ENCODE measurements at places on chromosomes 5 and 9.

- no peak for DNase-seq
These were observed 479.4 kb downstream of the ENC1 start for GRCh38 chr5:74161170-74161569.

DNA sequence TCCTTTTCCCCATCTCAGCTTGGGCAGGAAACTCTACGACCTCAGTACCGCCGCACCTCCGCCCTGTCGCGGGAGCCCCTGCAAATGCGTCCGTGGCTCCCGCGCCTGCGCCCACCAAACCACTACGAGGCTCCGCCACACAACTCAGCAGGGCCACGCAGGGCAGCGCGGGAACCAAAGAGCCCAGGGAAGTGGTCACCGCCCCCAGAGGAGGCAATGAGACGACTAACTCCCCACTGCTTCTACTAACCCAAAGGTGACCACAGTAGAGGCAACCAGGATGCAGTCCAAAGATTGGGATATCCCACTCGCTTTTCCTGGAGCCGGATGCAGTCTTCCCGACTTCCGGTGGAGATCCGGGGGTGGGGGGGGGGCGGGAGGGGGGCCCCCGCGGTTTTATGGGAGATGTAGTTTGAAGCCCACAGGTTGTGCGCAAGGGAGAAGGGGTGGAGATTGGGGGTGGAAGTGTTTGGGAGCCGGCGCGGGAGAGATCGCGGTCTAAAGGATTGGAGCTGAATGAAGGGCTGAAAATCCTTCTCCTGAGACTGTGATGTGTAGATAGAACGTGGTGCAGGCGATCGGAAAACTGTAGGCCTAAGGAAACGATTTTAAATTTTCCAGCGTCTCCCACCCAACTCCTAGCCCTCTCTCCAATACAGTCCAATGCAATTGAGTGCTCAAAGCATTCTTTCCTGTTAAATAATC, at the start of gene NUDT12:
Gene NUDT12 (minus strand): TSS at position 337 of the 705 bp plus-strand sequence. CDS start 2,541 bp downstream, outside the sequence.
- DNase-seq = peak; percentile 48

GRCh38 chr5:130720355-130720754, 444.7 kb downstream of the HINT1 start:
- DNase-seq = no peak

DNA sequence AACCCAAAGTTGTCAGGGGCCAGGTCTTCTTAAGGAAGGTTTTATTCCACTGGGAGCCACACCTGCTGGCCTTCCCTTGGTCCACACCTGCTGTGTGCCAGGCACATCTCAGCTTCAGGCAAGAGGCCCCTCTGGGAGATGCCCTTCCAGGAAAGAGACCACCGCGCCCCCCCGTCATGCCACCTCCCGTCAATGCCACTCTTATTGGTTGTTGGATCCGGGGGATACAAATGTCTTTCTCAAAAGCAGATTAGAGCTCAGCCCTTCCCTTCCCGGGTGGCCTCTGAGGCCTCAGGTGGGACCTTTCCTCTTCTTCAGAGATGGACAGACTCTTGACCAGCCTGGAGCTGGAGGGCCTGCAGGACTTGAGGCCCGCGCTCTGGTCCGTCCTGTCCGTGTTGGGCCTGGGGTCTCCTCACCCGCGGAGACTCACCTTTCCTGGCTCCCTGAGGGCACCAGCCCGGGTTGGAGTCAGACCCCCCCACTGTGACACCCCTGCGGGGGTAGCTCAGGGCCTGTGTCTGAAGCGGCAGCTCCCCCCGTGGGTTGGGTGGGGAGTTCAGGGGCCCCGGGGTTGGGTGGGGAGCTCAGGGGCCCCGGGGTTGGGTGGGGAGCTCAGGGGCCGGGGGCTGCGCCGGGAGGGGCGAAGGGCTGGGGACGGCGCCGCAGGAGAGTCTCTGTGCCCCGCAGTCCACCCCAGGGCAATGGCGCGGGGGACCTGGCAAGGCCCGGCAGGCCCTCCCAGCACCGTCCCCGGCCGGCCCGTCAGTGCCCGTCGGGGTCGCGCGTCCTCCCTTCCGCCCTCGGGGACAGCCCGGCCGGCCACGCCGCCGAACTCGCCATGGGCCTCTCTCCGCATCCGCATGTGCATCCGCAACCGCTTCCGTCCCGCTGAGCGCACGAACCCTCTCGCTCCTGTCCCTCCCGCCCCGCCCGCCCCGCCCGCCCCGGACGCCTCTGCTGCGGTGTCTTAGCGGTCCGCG, 3.7 kb upstream of the SLC9A3 start:
- peak; percentile 41 for DNase-seq

DNA sequence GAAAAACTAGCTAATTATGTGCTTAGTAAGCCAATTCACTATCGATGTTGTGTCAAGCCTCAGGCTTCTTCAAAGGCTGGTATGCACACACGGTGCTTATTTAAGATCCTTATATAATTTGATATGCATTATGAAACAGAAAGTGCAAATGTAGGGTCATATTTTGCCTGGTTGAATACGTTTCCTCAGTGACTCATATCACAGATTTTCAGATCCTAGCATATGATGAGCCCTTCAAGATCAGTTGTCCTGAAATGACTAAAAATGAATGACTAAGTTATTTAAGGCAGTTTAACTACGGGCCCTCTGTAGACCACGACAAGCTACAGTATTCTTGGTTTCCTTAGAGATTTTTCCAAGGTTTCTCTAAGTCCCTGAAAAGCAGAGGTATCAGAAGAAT, 778.3 kb downstream of the PRELID2 start:
- no peak for DNase-seq

GRCh38 chr9:96299823-96300222, 2.2 kb downstream of the HSD17B3 start:
- DNase-seq = no peak

DNA sequence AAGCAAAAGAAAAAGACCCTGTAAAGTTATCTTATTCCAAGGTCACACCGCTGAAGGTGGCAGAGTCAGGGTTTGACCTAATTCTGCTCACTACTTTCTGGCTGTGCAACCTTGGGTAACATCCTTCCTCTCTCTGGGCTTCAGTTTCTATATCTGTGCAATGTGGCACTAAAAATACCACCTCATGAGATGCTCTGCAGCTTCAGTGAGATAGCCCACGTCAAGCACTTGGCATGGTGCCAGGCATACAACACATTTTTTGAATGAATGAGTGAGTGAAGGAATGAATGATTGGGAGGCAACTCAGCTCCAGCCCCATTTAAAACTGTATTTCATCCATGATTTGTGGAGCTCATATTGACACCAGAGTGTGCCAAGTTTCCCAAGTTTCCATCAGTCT, 62.3 kb downstream of the FOXI1 start:
- DNase-seq = no peak

All from T-helper 2 cell treated with Interferon-gamma antibody and Interleukin-4, amounts not matched to agents 5 μg/mL and 100 μg/mL, for 36 hours (primary cell).